ENCODE measurements at places on chromosomes 5 and 9.

- DNase-seq: no peak
Observed at GRCh38 chr5:41808294-41808693, 61.9 kb downstream of the OXCT1 start.

DNA sequence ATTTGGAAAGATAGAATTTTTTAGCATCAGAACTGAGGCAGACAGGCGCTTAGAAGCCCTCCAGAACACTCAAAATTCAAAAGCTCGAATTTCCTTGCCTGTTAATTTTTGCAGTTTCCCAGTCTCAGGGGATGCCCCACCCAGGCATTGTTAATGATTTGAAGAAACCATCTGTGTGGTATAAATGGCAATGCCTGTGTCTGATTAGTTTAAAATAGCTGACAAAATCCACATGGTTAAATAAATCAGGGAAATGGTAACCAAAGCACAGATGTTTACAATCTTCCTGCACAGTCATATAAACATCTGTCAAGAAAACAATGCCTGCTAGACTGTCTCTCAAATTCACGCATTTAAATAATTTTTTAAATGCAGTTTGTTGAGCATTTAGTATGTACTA, 185.2 kb upstream of the RGMB start:
- DNase-seq: no peak

GRCh38 chr9:85717220-85717619, 24.5 kb downstream of the AGTPBP1 start:
- no peak for DNase-seq

- no peak for DNase-seq
Observed at GRCh38 chr5:170818232-170818631, 34.7 kb downstream of the GABRP start.

- DNase-seq: no peak
Observed at GRCh38 chr9:121156263-121156731, 45.4 kb downstream of the RAB14 start.

- DNase-seq: no peak
Observed at GRCh38 chr9:35522187-35522586, 32.3 kb downstream of the RUSC2 start.

DNA sequence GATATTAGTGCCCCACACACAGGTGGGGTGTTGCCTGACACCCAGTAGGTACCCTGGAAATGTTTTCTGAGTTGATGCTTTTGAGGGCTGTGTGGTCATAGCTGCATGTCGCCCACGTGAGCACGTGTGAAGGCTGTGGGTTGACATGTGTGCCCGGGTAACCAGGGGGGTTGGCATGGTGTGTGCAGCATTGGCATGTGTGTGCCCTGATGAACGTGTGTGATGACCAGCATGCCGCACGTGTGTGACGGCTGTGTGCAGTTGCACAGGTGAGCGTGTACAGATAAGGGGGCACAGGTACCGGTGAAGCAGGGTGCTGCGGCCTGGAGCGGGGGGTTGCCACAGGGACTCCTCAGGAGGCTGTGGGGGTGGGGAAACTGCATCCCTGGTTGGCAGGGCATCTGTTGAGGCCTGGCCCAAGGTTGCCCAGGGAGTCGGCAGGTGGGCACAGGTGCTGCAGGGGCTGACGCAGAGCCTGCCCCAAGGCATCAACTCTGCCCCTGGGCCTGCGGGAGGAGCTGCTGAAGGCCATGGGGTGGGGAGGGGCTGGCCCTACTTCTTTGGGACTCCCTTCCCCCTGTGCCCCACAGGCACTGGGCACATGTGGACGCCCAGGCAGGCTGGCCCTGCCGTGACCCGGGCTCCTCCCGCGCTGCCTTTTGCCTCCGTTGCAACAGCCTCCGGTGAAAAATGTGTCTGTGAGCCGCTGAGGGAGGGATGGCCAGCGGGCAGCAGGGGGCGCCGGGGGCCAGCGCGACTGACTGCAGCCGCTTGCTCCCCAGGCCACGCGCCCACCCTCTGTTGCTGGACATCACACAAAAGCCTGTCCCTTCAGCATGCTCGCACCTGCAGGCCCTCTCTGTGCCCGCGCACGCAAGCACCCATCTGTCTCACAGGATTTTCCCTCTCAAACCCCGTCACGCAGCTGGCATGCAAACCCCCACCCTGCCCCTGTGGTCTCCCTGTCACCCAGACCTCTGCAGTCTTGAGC, 2.2 kb downstream of the UNC5A start:
- no peak for DNase-seq

DNA sequence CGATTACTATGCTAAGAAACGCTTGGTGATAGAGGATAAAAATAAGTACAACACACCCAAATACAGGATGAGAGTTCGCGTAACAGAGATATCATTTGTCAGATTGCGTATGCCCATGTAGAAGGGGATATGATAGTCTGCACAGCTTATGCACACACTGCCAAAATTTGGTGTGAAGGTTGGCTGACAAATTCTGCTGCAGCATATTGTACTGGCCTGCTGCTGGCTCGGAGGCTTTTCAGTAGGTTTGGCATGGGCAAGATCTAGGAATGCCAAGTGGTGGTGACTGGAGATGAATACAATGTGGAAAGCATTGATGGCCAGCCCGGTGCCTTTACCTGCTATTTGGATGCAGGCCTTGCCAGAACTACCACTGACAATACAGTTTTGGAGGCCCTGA, 208.4 kb downstream of the PDZD2 start:
- no peak for DNase-seq

- DNase-seq: no peak
Observed at GRCh38 chr5:170176916-170177315, 55.9 kb upstream of the C5orf58 start.

Data from left hindlimb (tissue), 1 donor.